Activated CD8-positive, alpha-beta memory T cell treated with anti-CD3 and anti-CD28 coated beads for 36 hours (primary cell): ENCODE measurements at places on chromosomes 6 and 20. TPM values are rescaled to one million over a fixed set of nuclear protein-coding genes. Genes with fewer than 3 reads are reported as not detected.

Gene FKBP5
- 65.1 TPM for total RNA-seq

Gene CST4
- total RNA-seq: not detected

Gene GPR63
- 1.9 TPM for total RNA-seq

Gene HUS1B
- 0.82 TPM for total RNA-seq

Gene TRAPPC3L
- total RNA-seq: not detected

Gene RAD21L1
- not detected for total RNA-seq

Gene KCNK5
- total RNA-seq: 29.8 TPM

Gene OR12D3
- not detected for total RNA-seq

Gene GHRH
- total RNA-seq: not detected

Gene CST2
- total RNA-seq: not detected

Gene FAXC
- total RNA-seq: not detected

Gene IL17A
- 0.61 TPM for total RNA-seq

Gene MUC21
- total RNA-seq: not detected

Gene SLC22A3
- total RNA-seq: not detected

Gene NKAIN4
- total RNA-seq: not detected

Gene GFOD1
- 11.5 TPM for total RNA-seq

Gene TREM1
- not detected for total RNA-seq

Gene SPO11
- total RNA-seq: not detected

Gene ZBTB12
- 3.6 TPM for total RNA-seq

Gene SLC2A10
- 0.04 TPM for total RNA-seq

Gene ZNF165
- total RNA-seq: 1.7 TPM

Gene NRN1
- total RNA-seq: 0.61 TPM

Gene PMEPA1
- total RNA-seq: 2.2 TPM

Gene ADGB
- total RNA-seq: 0.52 TPM

Gene ZBP1
- not detected for total RNA-seq

Gene DST
- total RNA-seq: 1.7 TPM

Gene FOXP4
- total RNA-seq: 21.0 TPM

Gene RAET1L
- total RNA-seq: not detected

Gene MYT1
- total RNA-seq: not detected
